NCI-H146 (cell line): ENCODE measurements at places on chromosomes 12 and 14.

- DNase-seq, result no peak
Measured at GRCh38 chr12:71870416-71870815, 30.9 kb downstream of the TBC1D15 start.

DNA sequence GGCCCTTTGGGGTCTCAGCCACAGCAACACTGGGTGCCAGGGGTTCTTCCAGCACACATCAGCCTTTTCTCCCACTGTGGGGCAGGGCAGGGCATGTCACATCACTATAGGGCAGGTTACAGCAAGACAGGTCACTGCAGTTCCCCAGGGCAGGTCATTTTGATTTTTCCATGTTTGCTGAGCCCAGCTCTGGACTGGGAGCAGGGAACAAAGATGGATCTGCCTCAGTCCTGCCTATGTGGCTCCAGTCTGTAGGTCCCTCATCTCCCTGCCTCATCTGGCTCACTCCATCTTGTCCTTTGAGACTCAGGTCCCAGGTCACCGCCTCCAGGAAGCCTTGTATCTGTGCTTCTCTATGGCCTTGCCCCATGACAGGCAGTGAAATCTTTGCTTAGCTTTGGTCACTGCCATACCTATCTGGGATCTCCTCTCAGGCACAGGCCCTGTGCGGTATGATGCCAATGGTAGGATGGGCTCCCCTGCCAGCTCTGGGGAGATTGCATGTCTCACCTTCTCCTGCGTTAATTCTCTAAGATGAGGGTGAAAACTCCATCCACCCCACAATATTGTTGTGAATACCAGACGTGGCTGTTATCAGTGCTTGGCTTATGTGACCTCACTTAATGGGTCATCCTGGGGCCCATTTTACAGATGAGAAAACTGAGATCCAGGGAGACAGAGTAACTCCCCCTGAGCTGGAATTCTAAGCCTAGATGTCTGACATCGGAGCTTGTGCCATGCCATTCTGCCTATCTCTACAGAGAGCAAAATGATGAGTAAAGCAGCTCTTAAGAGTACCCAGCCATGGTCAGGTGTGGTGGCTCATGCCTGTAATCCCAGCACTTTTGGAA is 1.5 kb downstream of the SERPINA6 start:
- no peak for DNase-seq

- peak; percentile 1 for DNase-seq
Measured at GRCh38 chr14:54420478-54421142, 20.6 kb downstream of the CNIH1 start.

- DNase-seq, result no peak
Measured at GRCh38 chr12:18576104-18576626, 161.6 kb downstream of the PLCZ1 start.

DNA sequence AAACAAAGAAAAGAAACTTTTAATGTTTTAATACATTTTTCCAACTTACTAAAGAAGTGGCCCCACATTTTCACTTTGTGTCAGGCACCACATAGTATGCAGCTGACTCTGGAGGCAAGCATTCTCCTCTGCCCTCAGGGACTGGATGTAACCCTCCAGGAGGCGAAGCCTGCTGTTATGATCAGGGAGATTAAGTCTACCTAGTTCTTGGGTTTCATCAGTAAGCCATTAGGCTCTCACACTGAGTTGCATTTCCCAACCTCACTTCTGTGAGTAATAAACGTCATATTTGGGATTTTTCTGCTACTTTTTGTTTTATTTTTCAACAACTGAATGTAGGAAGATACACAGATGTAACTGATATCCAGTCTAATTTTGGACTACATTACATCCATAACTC is 101.2 kb upstream of the LRFN5 start:
- peak; percentile 10 for DNase-seq

- DNase-seq, result peak; percentile 16
Measured at GRCh38 chr12:78958941-78959340, 94.4 kb downstream of the SYT1 start.

GRCh38 chr14:50116966-50117365 is 594 bp upstream of the VCPKMT start:
- DNase-seq, result no peak

DNA sequence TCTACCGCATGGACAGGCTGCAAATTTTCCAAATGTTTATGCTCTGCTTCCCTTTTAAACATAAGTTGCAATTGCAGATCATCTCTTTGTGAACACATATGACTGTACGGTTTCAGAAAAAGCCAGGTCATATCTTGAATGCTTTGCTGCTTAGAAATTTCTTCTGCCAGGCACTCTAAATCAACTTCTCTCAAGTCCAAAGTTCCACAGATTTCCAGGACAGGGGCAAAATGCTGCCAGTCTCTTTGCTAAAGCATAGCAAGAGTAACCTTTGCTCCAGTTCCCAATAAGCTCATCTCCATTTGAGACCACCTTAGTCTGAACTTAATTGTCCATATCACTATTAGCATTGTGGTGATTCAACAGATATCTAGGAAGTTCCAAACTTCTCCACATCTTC is 13.6 kb upstream of the RERGL start:
- DNase-seq, result no peak

- DNase-seq, result peak; percentile 50
Measured at GRCh38 chr14:64410084-64410774, 22.1 kb downstream of the MTHFD1 start.
